Uterine smooth muscle cell (primary cell): ENCODE measurements at places on chromosomes 11 and 22. TPM values are rescaled to one million over a fixed set of nuclear protein-coding genes. Genes with fewer than 3 reads are reported as not detected.

Gene GDPD4
- total RNA-seq: not detected in 2 replicates

Gene SLC17A6
- total RNA-seq: not detected in 2 replicates

Gene MAJIN
- not detected in 2 replicates for total RNA-seq

Gene F2
- total RNA-seq: 0.12 TPM in 1 of 2 replicates, not detected in the other

Gene SLC37A4
- total RNA-seq: 13.7 and 14.7 TPM in 2 replicates

Gene OR2D3
- total RNA-seq: not detected in 2 replicates

Gene PDGFD
- 1.4 and 1.7 TPM in 2 replicates for total RNA-seq
